Common myeloid progenitor, CD34-positive (primary cell): ENCODE measurements at places on chromosomes 3 and 15.

GRCh38 chr3:49722896-49723295 is 855 bp downstream of the GMPPB start:
- no peak for DNase-seq

GRCh38 chr3:132694991-132695390 is 27.2 kb downstream of the NPHP3 start:
- DNase-seq = no peak

DNA sequence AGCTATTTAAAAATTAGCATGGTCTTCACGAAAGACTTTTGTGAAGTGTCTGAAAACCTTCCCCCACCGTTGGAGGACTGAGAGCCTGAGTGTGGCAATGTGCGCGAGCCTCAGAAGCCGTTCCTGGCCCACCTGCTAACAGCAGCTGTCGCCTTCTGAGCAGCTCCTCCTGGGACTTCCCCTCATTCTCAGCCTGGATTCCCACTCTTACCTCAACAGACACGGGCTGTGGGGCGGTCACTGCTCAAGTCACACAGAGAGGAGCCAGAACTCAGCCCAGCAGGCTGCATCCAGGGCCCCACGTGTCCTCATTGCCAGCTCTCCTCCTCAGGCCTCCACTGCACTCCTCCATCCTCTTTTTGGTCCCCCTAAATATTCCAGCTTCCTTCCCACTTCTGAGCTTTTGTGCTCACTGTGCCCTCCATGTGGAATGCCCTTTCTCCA is 7.8 kb downstream of the DNASE1L3 start:
- DNase-seq = no peak

- no peak for DNase-seq
Measured at GRCh38 chr15:75033809-75034208, 10.4 kb downstream of the PPCDC start.

- DNase-seq = no peak
Measured at GRCh38 chr3:87390353-87390752, 114.0 kb upstream of the POU1F1 start.

GRCh38 chr15:58165661-58166060 is 27.5 kb downstream of the AQP9 start:
- DNase-seq = no peak

GRCh38 chr3:30663533-30664241 is 57.3 kb downstream of the TGFBR2 start:
- DNase-seq = no peak

DNA sequence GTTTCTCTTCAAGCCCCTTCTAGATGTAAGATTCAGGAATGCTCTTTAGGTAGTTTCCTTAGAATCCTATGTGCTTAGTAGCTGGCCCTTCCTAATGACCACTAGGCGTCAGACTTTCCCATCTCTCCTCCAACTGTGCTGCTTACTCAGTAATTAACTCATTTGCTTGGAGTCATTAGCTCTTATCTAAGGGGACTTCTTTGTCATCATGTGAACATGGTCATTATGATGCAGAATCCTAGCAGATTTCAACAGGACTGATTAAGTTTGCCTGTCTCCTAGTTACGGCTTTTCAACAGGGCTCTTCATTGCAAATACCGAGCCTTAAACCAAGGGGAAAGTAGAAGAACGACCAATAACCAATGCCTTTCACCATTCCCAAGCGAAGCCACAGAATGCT is 46.4 kb downstream of the GJD2 start:
- DNase-seq = peak; percentile 54

- DNase-seq = peak; percentile 84
Measured at GRCh38 chr3:31213869-31214486, 318.7 kb upstream of the STT3B start.

- no peak for DNase-seq
Measured at GRCh38 chr3:143843587-143843986, 4.7 kb downstream of the SLC9A9 start.

DNA sequence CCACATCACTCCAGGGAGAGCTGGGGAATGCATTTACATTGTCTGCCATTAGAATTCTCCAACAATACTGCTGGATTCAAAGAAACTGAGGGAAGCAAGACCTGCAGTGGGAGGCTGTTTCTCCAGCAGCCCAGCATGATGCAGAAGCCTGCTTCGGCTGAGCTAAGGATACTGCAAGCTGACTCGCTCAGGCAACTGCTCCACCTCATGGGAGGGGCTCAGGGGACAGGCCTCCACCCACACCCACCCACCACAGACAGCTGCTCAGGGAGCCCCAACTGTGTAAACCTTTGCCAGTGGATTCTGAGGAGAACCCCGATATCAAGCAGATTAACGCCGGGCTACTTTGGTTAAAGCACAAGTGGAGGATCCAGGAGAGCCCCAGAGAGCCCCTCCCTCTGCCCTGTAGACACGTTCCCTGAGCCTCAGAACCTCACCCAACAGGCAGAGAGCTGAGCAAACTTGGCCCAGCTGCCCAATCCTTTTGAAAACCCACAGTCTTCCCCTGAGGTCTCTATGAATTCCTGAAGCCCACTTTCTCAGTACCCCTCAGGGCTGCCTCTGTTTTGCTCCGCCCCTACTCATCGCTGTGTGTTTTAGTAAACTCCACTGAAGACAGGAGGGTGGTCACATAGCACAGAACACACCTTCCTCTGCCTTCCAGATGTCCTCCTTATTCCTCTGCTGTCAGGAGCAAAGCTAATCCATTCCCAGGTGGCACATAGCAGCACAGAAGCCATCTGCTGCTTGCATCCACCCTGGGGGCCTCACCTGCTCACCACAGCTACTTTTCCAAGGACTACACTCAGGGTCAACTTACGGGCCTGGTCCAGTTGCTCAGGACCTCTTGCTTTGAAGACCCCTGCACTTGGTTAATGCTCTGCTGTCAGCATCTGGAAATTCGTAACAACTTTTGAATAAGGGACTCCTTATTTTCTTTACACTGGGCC is 269.0 kb downstream of the ABHD5 start:
- DNase-seq = no peak

GRCh38 chr3:46370839-46371518 is at the start of gene CCR5:
Gene CCR5, plus strand, starts transcription at chr3:46370946. Its CDS starts 1,957 bp downstream, at chr3:46372903.
- DNase-seq = peak; percentile 52

DNA sequence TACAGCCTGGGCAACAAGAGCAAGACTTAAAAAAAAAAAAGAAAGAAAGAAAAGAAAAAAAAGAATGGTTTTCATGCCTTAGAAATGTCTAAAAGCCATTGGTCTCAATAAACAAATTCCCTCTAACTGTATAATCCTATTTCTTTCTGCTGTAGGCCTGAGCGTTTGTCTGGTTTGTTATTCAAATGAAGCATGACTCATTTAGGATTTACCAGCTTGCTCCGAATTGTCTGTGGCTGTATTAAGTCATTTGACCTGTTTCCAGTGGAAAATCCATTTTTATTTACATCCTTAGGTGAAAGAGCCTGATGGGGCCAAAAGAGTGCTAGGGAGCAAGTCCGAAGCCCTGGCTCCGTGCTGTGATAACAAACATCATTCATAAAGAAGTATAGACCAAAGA is 73.8 kb downstream of the BDH1 start:
- DNase-seq = no peak

GRCh38 chr3:188712991-188713390 is 458.8 kb upstream of the TPRG1 start:
- DNase-seq = no peak

DNA sequence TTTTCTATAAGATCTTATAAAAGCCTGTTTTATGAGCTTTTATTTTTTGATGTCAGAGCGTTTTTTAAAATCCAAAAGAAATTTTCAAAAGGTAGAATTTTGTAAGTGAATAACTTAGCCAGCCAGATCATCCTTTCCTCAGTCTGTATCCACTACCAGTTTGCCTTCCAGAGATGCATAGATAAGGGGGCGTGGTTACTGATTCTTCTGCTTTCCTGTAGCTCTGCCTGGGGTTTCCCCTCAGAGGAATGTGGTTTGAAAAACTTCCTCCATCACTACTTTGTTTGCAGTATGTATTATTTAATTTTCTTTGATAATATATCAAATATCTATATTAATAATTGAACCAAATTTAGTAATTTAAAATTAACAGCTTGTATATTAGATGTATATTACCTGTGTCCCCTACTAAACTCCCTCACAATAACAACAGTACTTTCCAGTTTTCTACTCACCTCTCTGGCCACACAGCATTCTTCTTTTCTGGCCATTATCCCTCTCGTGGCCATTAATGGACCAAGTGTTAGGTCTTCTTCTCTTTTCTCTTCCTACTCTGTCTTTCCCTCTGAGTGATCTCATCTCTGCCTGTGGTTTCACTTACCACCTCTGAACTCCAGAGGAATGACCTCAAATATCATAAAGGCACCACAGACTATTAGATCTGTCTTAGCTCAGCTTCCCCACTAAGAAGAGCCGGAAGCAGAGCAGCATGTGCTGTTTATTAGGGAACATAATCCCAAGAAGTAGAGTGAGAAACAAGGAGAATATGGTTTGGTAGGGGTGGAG is 239.7 kb downstream of the UBE2E2 start:
- peak; percentile 56 for DNase-seq

GRCh38 chr3:49032646-49033304 is 3.6 kb upstream of the IMPDH2 start:
- no peak for DNase-seq

DNA sequence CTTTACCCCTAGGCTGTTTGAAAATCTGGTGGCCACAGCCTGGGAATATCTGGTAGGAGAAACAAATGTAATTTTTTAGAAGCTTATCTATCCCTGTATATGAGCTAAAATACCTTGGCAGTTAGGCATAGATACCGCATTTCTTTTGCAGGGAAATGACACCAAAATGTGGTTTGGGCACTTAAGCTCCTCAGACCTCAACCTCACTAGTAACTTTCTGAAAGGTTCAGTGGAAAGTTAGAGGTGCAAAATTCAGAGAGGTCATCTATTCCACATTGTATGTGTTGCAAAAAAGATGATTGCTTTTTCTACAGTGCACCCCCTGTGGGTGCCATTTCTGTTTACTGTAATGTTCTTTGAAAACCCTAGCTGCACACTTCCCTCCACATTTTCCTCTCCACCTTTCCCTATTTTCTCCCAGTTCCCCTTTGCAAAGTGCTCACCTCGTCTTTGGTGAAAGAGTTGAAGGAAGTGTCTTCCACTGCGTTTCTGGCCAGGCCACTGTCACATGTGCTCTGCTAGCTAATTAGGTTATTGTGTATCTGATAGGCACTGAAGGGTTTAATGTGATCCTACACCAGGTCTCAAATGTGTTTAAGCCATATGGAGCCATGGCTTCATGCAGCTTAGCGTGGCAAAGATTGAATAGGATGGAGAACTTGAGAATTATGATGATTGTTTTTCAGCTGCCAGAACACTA is 1.3 kb downstream of the SACM1L start:
- peak; percentile 73 for DNase-seq

DNA sequence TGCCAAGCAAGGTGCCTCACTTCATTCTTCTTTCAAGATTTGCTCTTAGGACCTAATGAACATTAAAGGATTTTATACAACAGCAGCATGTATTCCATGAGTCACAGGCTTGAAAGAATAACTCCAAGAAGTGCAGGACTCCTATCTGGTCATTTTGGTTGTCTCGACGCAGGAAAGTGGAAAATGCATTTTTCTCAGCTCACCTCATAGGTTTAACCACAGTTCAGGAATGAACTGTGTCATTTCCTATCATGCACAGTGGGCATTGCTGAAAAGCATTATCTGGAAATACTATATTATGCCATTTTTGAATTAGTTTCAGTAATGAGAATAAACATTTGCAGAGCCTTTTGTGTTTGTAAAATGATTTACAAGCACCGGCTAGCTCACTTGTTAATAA is 98.7 kb upstream of the BFSP2 start:
- no peak for DNase-seq

DNA sequence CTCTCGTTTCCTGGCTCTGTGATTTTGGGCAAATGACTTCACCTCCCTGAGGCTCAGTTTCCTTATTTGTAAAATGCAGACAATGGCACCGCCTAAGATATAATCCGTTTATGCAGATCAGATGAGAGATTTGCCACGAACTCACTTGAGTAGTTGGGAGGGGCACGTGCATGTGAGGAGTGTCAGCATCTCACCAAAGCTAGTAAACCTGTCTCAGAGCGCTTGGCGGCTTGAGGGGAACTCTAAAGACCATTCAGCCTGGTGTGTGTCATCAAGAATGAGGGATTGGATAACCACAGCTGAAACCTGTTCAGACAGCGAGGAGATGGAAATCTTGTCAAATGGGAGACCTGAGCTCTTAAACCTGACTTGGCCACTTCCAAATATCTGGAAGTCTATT is 48.7 kb downstream of the BDH1 start:
- DNase-seq = no peak

DNA sequence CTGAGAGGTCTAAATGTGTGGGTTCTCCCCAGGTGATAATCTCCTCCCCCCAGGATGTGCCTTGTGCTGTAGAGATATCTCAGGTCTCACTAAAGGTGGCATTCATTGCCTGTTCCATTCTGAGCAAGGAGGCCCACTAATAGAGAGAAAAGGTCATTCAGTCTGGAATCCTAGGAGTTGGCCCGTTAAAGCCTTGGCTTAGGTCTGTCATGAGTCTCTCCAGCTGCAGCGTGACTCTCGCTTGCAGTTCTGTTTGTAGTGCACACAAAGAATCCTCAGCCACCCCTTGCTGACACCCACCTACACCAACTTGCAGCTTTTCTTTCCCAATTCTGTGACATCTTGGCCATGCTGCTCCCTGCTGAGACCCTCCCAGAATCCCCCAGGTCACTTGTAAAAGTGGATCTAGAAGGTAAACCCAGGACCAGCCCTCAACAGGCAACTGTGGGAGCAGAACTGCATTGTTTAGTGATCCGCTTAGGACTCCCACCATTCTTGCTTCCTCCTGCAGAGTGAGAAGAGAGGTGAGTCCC is 17.7 kb downstream of the MAGEF1 start:
- no peak for DNase-seq

- DNase-seq = no peak
Measured at GRCh38 chr15:64164436-64164835, 1.6 kb upstream of the PPIB start.

DNA sequence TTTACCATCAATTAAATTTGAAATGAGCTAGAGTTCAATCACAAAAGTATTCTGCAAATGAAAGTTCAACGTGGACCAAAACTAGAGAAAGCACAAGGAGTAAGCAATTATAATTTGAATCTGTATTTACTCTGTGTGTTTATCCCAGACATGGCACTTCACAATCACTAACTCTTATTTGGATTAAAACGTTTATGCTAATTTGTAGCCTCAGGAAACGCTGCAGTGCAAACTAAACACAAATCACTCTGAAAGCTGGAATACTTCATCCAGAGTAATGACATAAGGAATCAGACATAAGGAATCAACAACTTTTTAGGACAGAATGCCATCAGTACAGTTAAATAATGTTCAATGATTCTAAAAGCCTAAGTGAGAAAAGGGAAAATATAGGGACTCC is 18.5 kb downstream of the CEP152 start:
- DNase-seq = no peak
